ENCODE measurements at places on chromosomes 1 and 21. TPM values are rescaled to one million over a fixed set of nuclear protein-coding genes. Genes with fewer than 3 reads are reported as not detected.

DNA sequence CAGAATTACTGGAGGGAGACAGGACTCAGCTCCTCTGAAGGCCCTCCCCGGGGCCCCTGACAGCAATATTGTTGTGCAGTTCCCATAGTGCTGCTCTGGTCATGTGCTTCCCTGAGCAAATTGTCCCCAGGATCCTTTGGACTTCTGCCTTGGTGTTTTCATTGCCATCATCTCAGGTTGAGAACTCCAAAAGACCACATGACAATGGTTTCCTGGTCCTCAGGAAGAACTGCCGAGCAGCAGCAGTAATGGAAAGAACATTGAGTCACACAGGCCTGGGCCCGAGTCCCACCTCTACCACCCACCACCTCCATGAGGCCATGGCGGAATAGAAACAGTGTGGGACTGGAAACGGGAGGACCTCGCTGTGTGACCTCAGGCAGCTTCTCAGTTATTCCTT is 6.3 kb upstream of the CTTNBP2NL start:
- no peak for DNase-seq

DNA sequence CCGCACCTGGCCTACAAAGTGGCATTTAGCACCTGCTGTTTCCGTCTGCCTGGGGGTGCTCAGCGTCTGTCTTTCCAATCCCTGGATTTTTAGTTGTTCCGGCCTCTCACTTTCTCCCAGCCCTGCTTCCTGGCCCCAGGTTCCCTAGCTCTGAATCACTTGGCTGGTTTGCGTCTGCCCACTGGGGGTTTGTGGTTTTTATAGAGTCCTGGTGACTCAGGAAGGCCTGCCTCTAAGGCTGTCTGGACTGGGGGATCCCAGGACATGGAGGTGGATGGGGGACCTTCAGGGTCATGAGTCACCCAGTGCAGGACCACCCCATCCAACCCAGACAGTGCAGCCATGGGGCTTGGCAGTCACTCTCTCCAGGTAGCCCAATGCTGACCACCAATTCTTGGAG is 53.5 kb downstream of the MRPL37 start:
- no peak for DNase-seq

DNA sequence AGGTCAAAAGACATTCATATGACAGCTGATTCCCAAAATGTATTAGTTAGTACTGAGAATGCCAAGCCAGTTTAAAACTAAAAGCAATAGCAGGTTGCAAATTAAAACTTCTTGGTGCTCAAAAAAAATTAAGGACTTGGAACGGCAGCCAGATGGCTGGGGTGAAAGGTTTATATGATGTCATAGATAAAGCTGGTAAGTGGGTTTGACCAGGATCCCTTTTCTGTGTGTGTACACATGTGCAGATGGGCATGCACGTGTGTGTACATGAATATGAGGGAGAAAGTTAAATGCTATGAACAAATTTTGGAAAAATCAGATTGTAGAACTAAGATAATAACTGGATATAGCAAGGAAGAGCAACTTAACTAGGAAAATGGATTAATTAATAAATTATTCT is 39.1 kb upstream of the DPH5 start:
- no peak for DNase-seq

- DNase-seq, result no peak
These were observed 44.0 kb downstream of the MATN1 start for GRCh38 chr1:30679201-30679975.

- DNase-seq, result no peak
These were observed 26.3 kb upstream of the F13B start for GRCh38 chr1:197093226-197093885.

GRCh38 chr1:198151688-198152087 is 5.1 kb upstream of the NEK7 start:
- DNase-seq, result no peak

DNA sequence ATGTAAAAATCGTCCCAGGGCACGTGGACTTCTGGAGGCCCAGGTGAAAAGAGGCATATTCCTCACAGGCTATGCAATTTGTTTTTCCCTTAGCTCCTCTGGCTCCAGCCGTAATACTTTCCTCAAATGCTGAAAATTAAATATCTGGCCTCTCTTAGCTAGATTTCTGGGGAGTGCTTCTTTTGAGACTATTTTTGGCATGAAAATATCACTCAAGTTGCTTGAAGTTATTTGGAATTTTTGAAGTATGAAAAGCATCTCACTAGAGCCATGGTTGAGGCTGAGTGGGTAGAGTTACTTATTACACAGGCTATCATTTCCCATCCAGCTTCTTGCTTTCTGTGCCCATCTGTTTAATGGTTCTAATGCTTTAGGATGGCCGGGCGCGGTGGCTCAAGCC is 59.7 kb downstream of the MYOM3 start:
- no peak for DNase-seq

DNA sequence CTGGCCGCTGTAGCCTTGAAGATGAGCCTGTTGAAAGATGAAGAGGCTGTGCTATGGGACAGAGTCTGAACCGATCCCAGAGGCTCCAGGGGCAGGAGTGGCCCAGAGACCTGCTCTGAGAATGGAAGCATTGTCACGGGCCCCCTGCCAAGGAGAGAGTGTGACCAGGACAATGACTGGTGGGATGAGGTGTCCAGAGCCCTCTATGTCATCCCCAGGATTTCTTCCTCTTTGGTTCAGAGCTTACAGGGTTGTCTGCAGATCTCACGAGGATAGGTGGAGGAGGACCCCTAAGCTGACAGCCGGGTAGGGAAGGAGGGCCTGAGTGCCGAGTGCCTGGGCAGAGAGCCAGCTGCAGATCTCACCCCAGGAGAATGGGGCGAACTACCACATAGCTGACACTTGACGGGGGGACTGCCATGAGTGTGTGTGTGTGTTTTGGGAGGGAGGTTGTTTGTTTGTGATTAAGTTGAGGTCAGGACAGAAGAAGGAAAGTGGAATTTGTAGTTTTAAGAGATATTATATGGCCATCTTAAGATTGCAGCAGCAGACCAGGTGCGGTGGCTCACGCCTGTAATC is 25.4 kb downstream of the PIK3CD start:
- DNase-seq, result no peak

DNA sequence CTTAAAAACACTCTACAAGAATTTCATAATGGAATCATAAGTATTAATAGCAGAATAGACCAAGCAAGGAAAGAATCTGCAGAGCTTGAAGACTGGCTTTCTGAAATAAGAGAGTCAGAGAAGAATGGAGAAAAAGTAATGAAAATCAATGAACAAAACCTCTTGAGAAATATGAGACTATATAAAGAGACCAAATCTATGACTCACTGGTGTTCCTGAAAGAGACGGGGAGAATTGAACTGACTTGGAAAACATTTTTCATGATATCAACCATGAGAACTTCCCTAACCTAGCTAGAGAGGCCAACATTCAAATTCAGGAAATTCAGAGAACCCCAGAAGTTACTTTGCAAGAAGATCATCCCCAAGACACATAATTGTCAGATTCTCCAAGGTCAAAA is 85.6 kb downstream of the GDAP2 start:
- no peak for DNase-seq

- peak; percentile 12 for DNase-seq
These were observed 33.6 kb upstream of the DENND1B start for GRCh38 chr1:197808880-197809279.

DNA sequence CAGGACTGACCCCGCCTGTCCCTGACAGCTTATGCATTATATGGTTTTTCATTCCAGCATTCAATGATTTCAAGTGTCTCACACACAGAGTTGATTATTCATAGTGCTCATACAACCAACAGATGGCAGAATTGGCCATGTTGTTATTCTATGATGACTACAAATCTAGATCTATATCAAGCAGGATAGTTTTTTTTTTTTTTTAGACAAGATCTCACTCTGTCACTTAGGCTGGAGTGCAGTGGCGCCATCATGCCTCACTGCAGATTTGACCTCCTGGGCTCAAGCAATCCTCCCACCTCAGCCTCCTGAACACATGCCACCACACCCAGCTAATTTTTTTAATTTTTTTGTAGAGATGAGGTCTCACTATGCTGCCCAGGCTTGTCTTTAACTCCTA is 40.1 kb upstream of the LRRC8D start:
- DNase-seq, result no peak

DNA sequence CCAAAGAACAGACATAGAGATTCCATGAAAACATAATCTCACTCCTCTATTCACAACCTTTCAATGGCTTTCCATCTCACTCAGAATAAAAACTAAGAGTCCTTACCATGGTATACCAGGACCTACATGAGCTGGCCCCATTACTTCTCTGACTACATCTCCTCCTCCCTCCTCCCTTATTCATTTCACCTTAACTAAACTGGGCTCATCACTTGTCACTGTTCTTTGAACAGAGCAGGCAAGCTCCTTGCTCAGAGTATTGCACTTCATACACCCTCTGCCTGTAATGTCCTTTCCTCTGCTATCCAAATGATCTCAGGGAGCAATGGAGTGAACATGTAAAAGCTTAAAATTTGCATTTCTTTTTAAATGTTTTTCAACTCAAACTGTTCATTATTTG is 142.0 kb downstream of the MRPL39 start:
- no peak for DNase-seq

DNA sequence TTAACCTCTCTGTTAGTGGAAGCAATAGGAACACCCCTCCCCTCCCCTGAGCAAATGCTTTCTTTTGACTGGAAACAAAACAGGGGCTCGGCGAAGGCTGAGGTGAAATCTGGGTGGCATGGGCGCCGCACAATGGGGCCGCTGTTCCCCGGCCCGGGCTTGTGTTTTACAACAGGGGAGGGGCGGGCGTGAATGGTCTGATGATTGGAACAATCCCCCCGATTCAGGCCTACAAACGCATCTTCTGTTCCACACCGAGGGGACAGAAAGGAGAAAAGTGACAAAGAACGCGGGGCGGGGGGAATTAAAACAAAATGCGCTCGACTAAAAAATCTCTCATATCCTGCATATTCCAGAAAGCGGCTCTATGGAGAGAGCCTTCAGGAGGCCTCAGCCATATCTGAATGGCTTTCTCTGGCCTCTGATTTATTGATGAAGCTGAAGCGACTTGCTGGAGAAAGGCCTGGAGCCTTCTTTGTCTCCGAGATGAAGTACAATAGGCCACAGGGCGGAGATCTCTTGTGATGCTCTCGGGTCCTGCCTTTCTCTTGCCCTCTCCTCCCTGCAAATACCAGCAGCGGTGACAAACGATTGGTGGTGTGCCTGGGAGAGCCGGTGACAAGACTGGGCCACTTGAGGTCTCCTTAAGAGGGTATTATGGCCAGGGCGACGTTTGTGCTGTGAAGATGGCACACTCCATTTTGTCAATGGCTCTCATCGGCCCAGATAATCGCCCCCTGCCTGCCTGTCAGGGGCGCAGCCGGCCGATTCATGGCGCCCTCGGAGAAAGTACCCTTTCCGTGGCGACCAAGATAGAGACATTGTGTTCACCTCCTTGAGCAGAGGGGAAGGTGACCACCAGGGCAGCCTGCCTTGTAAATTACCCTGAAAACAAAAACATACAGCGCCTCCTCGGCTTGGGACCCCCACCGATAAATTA is 47.1 kb upstream of the OLIG2 start:
- no peak for DNase-seq

- no peak for DNase-seq
These were observed 1383.1 kb upstream of the ADGRL2 start for GRCh38 chr1:80417671-80418070.

DNA sequence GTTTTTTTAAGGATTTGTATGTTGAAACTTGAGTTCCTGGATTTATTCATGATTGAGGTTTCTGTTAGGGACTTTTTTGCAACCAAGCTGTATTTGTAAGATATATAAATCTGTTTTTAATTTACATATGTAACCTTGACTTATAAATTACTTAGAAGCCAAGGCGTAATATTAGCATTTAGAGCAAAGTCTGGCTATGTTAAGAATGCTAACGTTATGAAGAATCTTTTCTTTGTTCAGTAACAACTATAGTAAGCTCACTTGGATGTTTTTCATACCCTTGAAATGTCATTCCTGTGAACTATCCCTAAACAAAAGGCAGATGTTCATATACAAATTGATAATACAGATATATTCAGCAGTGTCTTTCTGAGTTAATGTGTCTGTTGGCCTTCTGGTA is 155.3 kb downstream of the MAGI3 start:
- no peak for DNase-seq

DNA sequence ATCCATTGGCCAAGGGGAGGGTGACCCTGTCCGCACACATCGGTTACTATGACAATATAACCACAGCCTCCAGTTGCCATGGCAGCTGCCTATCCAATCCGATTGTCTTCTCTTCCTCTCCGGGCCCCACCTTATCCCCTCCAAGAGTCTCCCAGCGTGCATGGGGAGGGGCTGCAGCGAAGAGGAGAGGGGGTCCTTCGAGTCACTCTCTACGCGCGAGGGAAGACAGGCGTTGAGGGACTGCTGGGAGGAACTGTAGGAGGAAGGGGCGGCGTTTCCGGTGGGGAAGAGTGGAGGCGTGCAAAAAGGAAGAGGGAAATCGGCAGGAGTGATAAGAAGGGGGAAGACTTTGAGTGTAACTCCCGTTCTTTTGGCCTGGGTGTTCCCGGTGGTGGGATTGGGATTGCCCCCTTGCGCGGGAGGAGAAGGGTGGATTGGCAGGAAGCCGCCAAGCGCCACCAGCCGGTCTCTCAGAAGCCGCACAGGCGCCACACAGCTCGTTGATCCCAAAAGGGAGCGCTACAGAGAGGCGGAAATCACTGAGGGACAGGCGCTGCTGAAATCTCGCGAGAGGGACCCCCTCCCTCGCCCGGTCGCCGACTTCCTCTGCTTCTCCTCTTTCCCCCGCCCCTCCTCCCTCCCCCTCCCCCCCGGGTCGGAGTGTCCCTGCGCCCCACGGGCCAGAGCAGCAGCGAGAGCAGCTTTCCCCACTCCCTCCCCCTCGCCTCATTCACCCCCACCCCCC is 384 bp upstream of the SMG7 start:
- DNase-seq, result peak; percentile 97

DNA sequence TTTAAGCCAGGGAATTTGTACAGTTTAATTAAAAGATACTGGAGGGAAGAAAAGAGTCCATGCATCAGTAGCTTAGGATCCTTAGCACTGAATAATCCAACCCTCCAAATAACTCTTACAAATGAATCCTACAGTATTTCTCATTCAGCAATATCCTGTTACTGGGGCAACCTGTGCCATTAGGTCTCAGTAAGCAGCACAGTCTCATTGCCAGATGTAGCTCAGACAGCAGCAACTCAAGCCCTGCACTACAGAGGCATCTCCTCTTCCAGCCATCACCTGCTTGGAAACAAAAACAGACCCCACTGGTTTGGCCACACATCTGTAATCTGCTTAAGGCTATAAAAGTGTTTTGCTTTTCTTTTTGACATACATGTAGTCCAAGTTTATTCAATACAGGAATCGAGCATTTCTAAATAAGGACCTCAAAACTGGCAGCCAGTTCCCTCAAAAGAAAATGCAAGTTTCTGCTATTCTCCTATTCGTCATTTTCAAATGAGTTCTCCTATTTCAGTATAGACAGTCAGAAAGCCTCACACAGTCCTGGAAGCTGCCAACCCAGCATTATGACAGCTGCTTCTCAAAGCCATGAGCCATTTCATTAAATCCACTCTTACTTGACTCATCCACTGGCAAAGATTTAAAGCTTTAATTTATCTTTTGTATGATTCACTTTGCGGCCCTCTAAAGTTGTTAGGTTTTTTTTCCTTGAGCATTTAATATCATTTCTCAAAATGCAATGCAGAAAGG is 129.0 kb downstream of the APP start:
- no peak for DNase-seq

KIRREL1 gene
- total RNA-seq, result not detected

OR10K2 gene
- total RNA-seq, result not detected

RGS1 gene
- total RNA-seq, result 2,600 TPM

HEATR1 gene
- total RNA-seq, result 54.2 TPM

MPL gene
- total RNA-seq, result 2.2 TPM

TMEM82 gene
- not detected for total RNA-seq

FCRL1 gene
- total RNA-seq, result 2.9 TPM

OR2T33 gene
- total RNA-seq, result not detected

LCE1D gene
- not detected for total RNA-seq

CADM3 gene
- total RNA-seq, result not detected

TDRD5 gene
- total RNA-seq, result not detected

FOXD2 gene
- total RNA-seq, result 0.74 TPM

LRRC53 gene
- total RNA-seq, result not detected

ARHGEF19 gene
- total RNA-seq, result 10.4 TPM
